SK-MEL-5 (cell line): ENCODE measurements at places on chromosomes 12 and 14.

DNA sequence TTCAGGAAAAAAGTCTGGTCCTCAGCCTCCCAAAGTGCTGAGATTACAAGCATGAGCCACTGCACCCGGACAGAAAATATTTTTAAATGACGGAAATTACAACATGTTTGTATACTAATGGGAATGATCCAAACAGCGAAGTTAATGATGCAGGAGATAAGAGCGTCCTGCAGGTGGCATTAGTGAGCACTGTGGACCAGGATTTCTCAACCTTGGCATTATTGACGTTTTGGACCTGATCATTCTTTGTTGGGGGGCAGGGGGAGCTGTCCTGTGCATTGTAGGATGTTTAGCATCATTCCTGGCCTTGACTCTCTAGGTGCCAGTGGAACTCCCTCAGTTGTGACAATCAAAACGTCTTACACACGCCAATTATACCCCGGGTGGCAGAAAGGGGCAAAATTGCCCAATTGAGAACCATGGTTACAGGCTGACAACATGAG is 34.1 kb downstream of the SCFD1 start:
- DNase-seq: peak; percentile 54

DNA sequence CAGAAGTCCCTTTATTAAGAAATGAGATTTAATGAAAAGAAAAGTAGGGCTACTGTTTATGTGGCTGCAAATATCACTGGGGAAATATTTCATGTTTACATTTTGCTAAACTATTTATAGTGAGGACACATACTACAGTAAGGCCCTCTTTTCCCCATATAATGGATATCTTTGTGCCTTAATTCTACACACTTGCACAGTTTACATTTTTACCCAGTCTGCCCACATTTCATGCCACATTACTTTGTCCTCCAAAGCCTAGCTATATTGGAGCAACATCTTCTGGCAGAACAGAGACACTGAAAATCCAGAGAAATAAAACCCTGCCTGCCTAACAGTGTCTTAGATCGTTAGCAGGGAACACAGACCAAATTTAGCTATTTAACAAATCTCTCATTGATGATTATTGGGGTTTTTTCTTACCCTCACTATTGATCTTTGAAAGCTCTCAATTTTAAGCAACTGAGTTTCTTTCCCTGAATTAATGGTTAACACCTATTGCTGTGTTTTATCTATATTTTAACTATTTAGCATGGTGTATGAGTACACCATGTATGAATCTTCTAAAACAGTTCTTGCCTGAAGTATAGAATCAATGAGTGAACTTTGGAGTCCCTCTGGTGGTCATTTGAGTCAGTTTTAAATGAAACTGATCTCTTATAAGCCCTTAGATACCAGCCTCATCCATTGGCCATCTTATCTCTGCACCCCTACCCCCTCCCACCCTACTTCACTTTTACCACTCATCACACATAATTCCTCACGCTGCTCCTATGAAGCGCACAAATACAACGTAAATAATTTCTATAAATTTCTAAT is 170.2 kb downstream of the BCAT1 start:
- DNase-seq: peak; percentile 90

DNA sequence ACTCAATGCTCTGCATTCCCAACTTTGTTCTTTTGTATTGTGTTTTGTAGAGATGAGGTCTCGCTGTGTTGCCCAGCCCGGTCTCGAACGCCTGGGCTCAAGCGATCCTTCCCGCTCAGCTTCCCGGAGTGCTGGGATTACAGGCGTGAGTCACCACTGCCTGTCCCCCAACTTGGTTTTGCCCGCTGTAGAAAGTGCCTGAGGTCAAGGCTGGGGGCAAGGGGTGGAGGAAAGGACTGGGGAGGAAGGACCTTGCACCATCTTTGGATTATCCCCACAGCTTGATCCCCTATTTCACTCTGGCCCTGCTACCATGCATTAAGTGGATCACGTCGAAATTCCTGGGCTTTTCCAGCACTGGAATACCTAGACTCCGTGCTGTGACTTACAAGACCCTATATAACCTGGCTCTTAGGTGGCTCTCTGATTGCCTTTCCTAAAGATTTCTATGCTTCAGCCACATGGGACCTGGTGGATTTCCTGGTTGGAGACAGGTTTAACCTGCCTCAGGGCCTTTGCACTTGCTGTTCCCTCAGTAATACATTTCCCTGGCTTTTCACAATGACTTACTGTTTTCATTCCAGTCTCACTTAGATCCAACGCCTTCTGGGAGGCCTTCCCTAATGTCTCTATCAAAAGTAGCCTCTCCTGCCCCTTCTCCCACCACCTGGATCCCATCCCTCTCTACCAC is 608 bp upstream of the PIANP start:
- DNase-seq: no peak

DNA sequence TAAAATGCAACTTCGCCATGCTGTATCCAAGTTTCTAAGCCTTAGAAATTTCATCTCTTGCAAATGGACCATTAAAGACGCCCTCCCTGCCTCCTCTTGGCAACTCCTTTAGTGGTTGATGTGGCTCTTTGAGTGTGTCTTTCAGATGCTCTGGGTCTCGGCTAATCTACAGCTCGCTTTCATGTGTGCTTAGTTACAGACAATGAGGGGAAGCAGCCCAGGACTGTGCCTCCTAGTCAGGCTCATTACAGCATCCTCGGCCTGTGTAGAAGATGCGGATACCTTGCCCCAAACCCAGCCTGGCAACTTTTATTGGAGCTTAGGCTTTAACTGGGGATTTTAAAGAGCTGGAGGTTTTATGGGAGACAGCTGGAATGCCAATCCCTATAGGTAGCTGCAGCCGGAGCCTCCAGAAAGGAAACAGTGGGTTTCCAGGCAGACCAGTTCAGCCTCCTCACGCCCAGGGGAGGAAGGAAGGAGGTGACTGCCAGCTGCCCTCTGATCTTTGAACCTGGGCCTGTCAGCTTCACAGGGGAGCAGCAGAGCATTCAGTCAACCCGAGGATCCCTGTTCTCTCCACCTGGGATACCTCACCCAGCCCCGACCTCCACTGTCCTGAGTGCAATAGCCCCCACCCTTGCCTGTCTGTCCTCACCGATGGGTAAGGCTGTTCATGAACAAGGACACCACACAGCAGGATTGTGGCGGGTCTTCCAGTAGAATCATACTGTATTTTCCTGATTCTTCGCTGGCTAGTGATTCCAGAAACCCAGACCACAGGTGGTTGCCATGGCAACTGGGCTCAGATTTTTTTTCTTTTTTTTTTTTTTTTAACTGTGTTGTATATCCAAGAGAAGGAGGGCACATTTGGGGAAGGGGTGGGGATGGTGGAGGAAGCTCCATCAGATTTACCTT is 638.5 kb downstream of the MED13L start:
- DNase-seq: no peak

- DNase-seq: peak; percentile 87
Observed at GRCh38 chr12:89212339-89212771, 139.9 kb downstream of the DUSP6 start.

GRCh38 chr14:25521616-25522015 is 471.7 kb upstream of the STXBP6 start:
- no peak for DNase-seq

DNA sequence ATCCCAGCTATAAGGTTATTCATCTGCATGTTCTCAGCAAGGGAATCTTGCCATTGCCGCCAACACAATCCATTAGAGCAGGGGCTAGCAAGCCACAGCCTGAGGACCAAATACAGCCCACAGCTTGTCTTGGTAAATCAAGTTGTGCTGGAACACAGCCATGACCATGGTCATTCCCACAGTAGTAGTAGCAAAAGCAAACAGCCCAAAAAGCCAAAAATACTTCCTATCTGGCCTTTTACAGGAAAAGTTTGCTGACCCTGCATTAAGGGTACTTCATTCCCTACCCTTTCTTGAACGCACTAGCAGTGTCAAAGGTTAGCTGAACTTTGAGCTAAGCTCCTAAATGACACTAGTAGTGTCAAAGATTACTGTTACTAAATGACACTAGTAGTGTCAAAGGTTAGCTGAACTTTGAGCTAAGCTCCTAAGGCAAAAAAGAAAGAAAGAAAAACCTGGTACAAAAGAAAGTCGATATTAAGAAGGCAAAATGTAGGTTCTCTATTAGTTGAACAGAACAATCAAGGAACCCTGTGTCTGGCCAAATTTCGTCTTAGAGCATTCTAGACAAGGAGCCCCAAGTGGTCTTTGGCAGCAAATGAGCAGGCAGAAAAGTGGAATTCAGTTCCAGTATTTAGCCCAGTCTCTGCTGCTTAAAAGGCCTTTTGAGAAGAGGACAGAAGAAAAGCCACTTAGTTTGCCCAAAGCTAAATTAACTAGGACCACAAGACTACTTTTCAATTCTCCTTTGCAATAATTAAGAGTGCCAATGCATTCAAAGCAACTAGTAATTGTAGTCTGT is 67.7 kb downstream of the NT5DC3 start:
- DNase-seq: peak; percentile 47

DNA sequence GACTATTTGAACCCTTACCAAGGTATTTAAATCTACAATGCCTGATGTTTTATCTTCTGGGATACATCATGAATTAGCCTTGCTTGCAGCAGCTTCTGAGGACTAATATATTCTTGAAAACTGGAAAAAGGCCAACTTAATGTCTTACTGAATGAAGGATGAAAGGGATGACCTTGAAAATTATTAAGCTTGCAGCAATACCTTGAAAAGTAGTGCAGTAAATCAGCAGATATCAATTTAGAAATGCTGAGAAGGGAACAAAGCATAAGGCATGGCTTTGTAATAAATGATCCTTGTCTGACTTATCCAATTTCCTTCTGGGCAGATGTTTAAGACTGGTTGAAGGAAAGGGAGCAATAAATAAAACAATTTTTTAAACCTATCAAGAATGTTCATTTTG is 37.3 kb upstream of the FERMT2 start:
- no peak for DNase-seq

GRCh38 chr12:11886339-11886738 is 184.4 kb upstream of the BCL2L14 start:
- DNase-seq: no peak

GRCh38 chr12:41289501-41289900 is 101.4 kb downstream of the PDZRN4 start:
- no peak for DNase-seq

GRCh38 chr12:51017452-51017851 is 8.7 kb downstream of the SLC11A2 start:
- DNase-seq: no peak

- DNase-seq: no peak
Observed at GRCh38 chr14:58130116-58130782, 21.8 kb downstream of the ARMH4 start.

- no peak for DNase-seq
Observed at GRCh38 chr12:6268484-6269157, 41.9 kb upstream of the PLEKHG6 start.

DNA sequence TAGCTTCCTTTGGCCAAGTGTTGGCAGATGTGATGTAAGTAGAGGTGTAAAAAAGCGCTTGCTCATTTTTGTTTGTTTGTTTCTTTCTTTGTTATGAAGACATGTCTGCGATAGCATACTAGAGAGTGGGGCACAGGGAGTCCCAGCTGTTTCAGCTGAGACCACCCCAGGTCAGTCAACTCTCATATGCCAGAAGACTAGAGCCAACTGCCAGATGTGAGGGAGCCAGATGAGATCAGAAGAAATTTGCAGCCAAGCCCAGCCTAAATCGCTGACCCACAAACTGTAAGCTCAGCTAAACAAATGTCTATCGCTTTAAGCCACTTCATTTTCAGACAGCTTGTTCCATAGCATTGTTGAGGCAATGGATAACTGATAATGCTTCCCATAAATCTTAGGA is 397.1 kb downstream of the APAF1 start:
- DNase-seq: no peak

DNA sequence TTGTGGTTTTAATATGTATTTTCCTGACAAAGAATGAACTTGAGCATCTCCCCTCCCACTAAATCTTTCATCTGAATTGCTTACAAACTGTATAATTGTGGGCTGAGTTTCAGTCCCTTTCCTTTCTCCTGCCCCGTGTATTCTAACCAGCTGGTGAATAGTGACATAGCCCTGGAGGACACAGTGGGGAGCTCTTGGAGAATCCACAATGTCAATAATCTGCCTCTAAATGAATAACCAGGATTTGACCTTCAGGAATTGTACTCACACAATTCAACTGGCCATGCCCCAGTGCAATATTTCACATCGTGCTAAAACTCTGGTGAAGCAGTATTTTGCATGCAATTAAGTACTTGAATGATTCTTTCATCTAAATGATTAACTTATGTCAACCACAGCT is 177.2 kb downstream of the C12orf42 start:
- DNase-seq: no peak

DNA sequence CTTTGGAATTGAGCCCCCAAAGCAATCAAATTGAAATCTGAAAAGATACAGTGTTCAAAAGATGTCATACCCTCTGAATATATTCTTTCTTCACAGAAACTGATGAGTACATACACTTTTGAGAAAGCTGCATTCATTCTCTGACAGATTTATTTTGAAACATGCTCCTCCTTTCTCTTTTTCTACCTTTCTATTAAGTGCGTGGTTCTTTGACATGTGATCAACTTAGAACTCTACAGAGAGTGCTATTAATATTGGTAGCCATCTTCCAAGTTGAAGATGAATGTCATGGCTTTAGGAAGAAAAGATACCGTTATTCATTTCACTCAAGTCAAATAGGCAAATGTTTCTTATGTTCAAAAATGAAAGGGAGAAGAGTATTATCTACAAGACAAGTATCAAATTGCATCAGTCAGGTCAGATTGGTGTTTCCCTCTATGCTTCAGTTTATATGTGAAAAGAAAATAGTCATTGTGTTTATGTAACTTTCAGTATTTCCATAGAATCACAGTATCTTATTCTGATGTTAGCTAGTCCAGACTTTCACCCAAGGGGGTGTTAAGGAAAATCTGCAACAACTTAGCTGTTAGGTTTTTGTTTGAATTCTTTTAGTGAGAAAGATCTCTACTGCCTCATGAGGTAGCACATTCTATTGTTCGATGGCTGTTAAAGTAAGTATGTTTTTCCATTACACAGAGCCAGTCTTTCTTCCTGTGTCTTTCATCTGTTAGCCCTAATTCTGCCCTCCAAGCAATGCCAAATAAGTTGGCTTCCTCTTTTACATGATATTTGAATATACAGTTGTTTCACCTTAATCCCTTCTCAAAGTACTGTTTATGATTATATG is 55.4 kb upstream of the GARIN2 start:
- DNase-seq: peak; percentile 19

DNA sequence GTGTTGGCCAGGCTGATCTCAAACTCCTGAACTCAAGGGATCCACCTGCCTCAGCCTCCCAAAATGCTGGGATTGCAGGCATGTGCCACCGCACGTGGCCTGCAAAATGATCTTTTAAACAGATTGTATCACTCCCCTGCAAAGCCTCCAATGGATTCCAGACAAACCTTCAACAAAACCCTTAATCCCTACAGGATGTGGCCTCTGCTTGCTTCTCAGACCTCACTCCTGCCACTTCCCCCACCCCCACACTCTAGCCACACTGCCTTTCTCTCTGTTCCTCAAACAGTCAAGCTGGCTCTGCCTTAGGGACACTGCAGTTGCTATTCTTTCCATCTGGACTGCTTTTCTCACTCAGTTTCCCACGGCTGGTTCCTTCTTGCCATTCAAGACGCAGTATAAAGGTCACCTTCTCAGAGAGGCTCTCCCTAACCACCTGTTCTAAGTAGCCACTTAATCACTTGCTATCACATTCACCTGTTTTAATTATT is 47.3 kb upstream of the TMED10 start:
- no peak for DNase-seq

- no peak for DNase-seq
Observed at GRCh38 chr14:69439521-69440270, 41.2 kb downstream of the SLC39A9 start.

GRCh38 chr12:209246-209645 is 4.7 kb downstream of the SLC6A12 start:
- no peak for DNase-seq
